ENCODE measurements at places on chromosomes 11 and 22. TPM values are rescaled to one million over a fixed set of nuclear protein-coding genes. Genes with fewer than 3 reads are reported as not detected.

Gene ZNHIT2
- total RNA-seq = 13.5 TPM

Gene DNAJB7
- not detected for total RNA-seq

Gene EIF3M
- 508 TPM for total RNA-seq

Gene MMP8
- total RNA-seq = 0.37 TPM

Gene NEFH
- 0.08 TPM for total RNA-seq

Gene MTMR3
- 33.4 TPM for total RNA-seq

Gene A4GALT
- 4.4 TPM for total RNA-seq

Gene MN1
- 3.2 TPM for total RNA-seq

Gene PKP3
- 55.6 TPM for total RNA-seq

Gene PPP6R3
- total RNA-seq = 108 TPM

Gene OR56A1
- 0.08 TPM for total RNA-seq

Gene IRAG1
- 5.7 TPM for total RNA-seq

Gene ZNF195
- total RNA-seq = 33.2 TPM

Gene POU2AF1
- total RNA-seq = 0.08 TPM

Gene ATG16L2
- total RNA-seq = 8.2 TPM

Gene NTM
- 2.2 TPM for total RNA-seq

Gene TNRC6B
- 25.8 TPM for total RNA-seq

Gene TOP3B
- 23.5 TPM for total RNA-seq

Data from hepatocyte (in vitro differentiated cells).